ENCODE measurements at places on chromosomes 11 and 22.
A peak's percentile ranks its signal among the peaks of the same experiment; 100 is the strongest.

- H3K27ac ChIP-seq = no peak overlapping the region
- H3K4me3 ChIP-seq = no peak overlapping the region
- no peak for DNase-seq
- no peaks in the 10 kb centered on the region for H3K4me1 ChIP-seq
- H3K27me3 ChIP-seq = no peaks in the 10 kb centered on the region
- no peaks in the 10 kb centered on the region for H3K36me3 ChIP-seq
These were observed 810.7 kb downstream of the BRD1 start for GRCh38 chr22:49016909-49017481.

DNA sequence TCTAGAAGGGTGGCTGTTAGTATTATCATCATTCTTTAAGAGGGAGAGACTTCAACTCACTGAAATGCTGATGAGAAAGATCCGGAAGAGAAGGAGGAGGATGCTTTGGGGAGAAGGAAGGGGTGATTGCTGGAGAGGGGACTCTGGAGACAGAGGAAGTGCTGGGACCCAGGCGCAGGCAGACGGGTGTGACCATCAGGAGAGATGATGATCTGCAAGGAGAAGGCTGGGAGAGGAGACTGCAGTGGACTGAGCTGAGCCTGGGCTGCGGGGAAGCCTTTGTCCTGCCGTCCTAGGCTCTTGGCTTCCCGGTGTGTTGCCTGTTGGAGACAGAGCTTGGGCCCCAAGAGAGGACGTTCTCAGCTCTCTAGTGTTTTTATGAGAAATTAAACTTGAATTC is 22.6 kb downstream of the RASD2 start:
- no peak overlapping the region for H3K4me3 ChIP-seq
- no peak for DNase-seq
- peaks cover 8% of the 10 kb centered on the region for H3K27me3 ChIP-seq
- peaks cover 25% of the 10 kb centered on the region for H3K4me1 ChIP-seq

GRCh38 chr11:17531071-17531600 is 13.1 kb downstream of the USH1C start:
- H3K27me3 ChIP-seq = peaks cover 19% of the 10 kb centered on the region
- H3K36me3 ChIP-seq = no peaks in the 10 kb centered on the region
- H3K4me3 ChIP-seq = no peak overlapping the region
- DNase-seq = no peak
- H3K4me1 ChIP-seq = peaks cover 4% of the 10 kb centered on the region

DNA sequence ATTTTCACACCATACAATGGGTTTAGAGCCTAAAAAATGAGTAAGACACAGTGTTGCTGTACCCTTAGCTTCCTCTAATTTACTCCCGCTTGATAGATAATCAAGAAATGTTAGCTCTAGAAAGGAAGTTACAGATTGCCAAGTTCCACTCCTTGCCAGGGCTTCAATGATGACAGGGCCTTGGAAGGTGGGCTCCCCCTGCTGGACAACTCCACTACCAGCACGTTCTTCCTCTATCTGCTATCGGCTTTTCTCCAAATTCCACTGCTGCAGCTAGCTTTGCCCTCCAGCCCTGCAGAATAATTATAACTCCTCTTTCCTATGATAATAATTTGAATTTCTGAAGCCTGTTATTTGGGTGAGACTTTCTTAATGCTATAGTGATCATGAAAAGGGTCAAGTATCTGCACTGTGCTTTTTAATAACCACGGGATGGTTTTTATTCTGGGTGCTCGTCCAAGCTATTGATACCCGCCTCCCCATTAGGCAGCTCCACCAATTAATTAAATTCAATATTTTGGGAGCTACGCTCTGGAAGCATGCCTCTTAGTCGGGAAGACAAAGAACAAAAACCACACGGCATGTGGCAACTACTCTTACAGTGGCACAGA is 9.0 kb downstream of the SYN3 start:
- no peaks in the 10 kb centered on the region for H3K4me1 ChIP-seq
- peaks cover 10% of the 10 kb centered on the region for H3K27me3 ChIP-seq
- no peak overlapping the region for H3K4me3 ChIP-seq
- no peaks in the 10 kb centered on the region for H3K36me3 ChIP-seq
- no peak overlapping the region for H3K27ac ChIP-seq

DNA sequence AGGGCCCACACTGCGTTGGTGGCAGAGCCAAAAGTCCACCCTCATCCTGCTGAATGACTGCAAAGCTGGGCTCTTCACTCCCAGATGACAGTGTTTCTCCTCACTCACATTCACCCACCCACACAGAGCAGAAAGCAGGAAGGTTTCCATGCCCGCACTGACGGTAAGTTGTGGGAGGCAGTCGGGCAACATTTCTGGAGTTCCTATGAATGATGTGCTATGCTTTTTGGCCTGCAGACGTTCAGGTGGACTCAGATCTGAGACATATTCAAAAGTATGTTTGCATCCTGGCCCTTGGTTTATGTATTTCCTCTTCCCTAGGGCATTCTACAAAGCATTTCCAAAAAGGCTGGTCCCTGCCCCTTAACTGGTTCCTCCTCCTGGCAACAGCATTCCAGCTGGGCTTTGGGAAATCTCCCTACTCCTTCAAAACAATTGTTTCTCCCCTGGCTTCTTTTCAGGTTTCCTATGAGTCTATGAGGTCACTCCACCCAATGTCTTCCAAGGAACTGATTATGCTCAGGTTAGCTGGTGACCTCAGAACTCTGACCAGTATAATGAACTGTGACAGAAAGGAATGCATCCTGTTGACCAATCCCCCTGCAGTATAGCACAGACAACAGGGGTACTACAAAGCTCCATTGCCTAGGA is 36.4 kb downstream of the PACSIN2 start:
- DNase-seq = peak; percentile 77
- no peaks in the 10 kb centered on the region for H3K36me3 ChIP-seq

GRCh38 chr11:116777056-116777455 is 4.3 kb upstream of the BUD13 start:
- H3K4me3 ChIP-seq = no peak overlapping the region
- peaks cover 1% of the 10 kb centered on the region for H3K4me1 ChIP-seq
- DNase-seq = no peak

GRCh38 chr22:49268924-49269323 is 558.7 kb downstream of the BRD1 start:
- H3K27ac ChIP-seq = no peak overlapping the region
- DNase-seq = no peak
- H3K27me3 ChIP-seq = no peaks in the 10 kb centered on the region
- no peaks in the 10 kb centered on the region for H3K4me1 ChIP-seq
- no peak overlapping the region for H3K4me3 ChIP-seq

DNA sequence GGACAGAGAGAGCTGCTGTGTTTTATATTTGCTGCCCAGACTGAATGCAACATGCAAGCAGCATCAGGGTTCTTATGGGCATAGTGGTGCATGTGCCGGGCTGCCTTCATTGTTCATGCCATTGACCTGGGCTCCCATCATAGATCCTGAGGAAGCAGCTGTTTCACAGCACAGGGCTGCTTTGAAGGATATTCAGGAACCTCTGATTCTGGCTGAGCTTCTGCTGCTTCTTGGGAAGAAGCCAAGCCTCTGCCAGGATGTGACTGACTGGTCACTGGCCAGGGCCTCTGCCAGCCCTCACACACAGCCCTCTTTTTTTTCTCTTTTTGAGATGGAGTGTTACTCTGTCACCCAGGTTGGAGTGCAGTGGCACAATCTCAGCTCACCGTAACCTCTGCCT is 43.3 kb downstream of the CYB5R2 start:
- H3K27me3 ChIP-seq = peaks cover 2% of the 10 kb centered on the region
- H3K4me1 ChIP-seq = no peaks in the 10 kb centered on the region
- H3K4me3 ChIP-seq = no peak overlapping the region
- no peak overlapping the region for H3K27ac ChIP-seq
- DNase-seq = no peak
- H3K36me3 ChIP-seq = no peaks in the 10 kb centered on the region

DNA sequence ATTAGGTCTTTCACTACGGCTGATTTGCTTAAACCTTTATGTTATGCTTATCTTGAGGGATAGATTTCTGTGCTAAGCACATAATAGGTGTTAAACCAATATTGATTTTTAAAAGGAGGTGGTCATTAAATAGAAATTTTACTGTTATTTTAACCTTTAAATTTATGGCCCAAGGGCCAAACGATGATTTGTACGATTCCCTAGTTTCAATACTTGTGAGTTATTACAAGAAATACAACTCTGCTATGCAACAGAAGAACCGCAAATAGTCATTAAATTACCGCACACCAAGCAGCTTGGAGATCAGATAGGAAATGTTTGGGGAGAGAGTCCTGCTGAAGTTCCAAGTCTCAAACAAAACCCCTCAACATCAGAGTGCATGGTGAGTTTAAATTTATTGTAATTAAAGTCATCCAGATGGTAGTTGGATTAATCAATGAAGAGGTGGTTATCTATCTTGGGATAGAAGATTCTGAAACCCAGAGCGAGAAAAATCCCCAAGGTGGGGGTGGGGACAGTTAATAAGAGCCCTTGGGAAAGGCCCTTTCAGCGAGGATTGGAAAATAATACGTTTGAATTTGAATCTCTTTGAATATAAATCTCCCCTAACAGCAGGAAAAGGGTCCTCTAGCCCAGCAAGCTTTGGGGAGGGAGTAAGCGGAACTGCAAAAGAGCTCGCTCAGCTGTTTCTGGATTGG is 805 bp upstream of the QSER1 start:
- peak overlapping the region; percentile 69 for H3K4me3 ChIP-seq
- no peaks in the 10 kb centered on the region for H3K36me3 ChIP-seq
- peaks cover 11% of the 10 kb centered on the region for H3K4me1 ChIP-seq
- H3K27ac ChIP-seq = peak overlapping the region; percentile 73
- DNase-seq = no peak

DNA sequence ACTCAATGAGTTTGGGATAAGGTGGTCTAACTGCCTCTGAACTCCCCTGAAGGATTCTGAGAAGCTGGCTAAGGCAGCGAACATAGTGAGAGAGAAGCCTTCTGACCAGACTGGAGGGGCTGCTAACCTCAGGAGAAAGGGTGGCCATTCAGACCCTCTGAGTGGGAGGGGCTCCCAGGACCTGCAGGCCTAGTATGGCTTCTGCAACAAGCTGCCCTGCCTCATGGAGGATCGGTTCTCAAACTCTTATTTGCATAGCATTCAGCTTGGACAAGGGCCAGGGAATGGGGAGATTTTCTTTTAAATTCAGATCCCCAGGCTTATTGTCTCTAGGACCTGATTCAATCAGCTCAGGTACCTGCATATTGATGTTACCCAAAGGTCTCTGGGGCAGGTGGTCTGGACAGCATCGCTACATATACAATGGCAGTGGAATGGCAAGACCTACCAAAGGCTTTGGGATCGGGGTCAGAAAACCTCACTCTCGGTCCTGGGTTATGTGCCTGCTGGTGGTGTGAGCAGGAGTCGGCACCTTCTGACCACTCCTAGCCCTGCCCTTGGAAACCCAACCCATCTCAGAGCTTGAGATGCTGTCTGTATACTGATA is 599.1 kb downstream of the BRD1 start:
- H3K4me3 ChIP-seq = no peak overlapping the region
- DNase-seq = no peak
- H3K36me3 ChIP-seq = no peaks in the 10 kb centered on the region
- no peaks in the 10 kb centered on the region for H3K4me1 ChIP-seq
- no peak overlapping the region for H3K27ac ChIP-seq
- no peaks in the 10 kb centered on the region for H3K27me3 ChIP-seq

DNA sequence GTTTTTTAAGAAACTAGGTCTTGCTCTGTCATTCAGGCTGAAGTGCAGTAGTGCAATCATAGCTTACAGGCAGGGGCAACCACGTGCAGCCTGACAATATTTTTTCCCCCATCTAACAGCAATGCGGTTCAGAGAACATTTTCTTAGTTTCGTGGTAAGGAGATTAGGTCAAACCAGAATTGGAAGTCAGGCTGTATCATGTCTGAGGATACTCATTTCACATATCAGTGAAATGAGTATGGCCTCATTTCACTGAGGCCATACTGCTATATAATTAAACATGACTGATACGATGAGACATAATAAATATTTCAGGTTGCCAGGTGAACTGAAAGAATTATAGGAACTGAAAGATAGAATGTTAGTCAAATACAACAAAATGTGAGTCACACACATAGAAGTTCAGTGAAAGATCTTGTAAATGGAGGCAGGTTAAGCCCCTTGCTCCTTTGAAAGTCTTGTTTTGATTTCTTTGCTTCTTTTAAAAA is 32.5 kb upstream of the IZUMO1R start:
- H3K4me1 ChIP-seq = no peaks in the 10 kb centered on the region
- H3K27ac ChIP-seq = no peak overlapping the region
- no peak overlapping the region for H3K4me3 ChIP-seq
- no peak for DNase-seq

DNA sequence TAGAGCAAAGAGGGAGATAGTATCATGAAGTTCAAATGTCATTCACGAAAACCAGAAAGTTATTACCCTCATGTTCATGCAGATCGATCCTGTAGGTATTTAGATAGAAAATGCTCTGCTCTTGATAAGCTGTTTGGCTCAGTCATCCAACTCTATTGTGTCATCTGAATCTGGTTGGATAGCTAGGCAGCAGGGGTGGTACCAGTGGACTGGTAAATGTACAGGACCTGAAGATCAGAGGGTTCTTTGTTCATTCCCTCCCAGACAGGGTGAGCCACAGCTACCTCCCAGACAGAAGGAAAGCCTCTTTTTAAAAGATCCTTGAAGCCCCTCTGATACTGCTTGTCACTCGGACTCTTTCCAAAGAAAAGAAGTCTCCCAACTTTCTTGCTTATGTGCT is 29.8 kb upstream of the DRD2 start:
- H3K4me1 ChIP-seq = peaks cover 25% of the 10 kb centered on the region
- no peaks in the 10 kb centered on the region for H3K36me3 ChIP-seq
- H3K27me3 ChIP-seq = no peaks in the 10 kb centered on the region
- no peak for DNase-seq

- H3K27me3 ChIP-seq = no peaks in the 10 kb centered on the region
- peaks cover 66% of the 10 kb centered on the region for H3K36me3 ChIP-seq
- no peak for DNase-seq
- no peaks in the 10 kb centered on the region for H3K4me1 ChIP-seq
- no peak overlapping the region for H3K4me3 ChIP-seq
These were observed 30.0 kb downstream of the NAT10 start for GRCh38 chr11:34135439-34135838.

DNA sequence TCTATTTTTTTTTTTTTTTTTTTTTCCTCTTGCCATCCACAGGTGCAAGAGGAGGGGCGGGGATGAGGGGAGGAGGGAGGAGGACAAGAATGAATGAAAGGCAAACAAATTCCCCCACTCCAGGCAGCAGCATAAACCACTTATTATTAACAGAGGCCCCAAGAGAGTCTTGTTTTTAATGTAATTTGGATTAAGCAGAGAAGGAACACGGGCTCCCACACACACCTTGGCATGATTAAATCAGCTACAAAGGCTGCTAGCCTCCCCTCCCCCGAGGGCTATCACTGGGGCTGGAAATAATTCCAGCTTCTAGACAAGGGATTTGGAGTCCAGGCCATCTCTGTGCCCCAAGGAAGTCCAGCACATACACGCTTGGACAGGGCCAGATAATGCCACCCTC is 93.4 kb upstream of the DRD2 start:
- peaks cover 14% of the 10 kb centered on the region for H3K27me3 ChIP-seq
- H3K4me3 ChIP-seq = no peak overlapping the region
- no peaks in the 10 kb centered on the region for H3K36me3 ChIP-seq

Data from astrocyte (in vitro differentiated cells and primary cell).